ELR (cell line): ENCODE measurements at places on chromosomes 4 and X.

GRCh38 chr4:59037812-59038211, 1927.6 kb upstream of the IGFBP7 start:
- no peak for DNase-seq

DNA sequence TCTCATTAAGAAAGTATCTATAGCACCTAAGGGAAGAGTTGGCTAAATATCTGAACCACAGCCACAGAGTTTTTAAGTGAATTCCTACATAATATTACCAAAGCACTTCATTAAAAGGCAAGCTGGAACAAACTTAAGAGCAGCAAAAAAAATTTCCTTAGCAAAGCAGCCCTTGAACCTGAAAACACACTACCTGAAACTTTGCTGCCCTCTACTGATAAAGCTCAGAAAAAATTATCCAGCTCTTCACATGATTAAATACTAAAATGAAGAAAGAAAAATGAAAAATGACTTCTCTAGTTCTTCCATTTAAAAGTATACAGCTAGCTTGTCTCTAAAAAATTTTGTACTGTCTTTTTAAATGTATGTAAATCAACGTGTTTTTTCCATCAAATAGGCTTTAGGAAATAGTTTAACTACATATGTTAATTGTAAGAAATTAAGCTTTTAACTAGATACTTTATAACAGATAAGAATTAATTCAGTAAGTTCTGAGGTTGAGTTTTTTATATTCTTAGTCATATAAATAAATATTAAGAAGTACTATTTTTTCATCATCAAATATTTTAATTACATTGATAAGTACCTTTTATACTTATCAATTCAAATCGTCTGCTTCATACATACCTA, 156.1 kb downstream of the STPG2 start:
- DNase-seq = peak; percentile 13

DNA sequence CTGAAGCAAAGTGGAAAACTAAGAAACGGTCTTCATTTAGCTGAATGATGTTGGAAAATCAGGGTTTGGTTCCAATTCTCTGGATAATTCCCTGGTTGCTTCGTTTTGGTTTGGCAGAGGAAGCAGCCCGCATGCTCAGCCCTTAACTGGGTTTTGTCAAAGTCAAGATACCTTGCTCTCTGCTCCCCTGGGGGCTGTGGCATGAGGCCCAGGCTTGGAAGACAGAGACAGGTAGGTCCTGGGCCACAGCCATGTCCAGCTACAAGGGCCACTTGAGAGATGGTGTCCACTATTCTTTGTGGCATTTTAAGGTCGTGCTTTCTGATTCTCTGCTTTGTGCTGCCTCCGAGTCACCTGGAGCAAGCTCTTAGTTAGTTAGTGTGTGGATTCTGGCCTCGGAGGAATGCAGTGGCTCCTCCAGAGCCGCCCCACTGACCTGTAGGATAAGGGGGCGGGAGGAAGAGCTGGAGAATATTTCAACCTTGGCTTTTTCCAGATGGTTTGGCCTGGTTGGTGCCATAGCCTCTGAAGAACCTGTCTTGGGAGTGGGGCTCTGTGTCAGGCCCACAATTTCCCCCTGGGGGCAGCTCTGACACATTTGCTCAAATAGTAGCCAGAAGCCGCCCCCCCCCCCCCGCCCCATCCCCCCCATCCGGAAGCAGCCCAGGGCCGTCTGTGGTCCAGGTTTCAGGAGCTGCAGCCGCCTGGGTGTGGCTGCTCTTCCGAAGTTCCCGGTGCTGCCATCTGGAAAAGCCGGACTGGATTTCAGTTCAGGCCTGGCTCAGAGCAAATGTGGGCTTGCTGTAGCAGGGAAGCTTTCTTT, 147.1 kb downstream of the NHS start:
- DNase-seq = peak; percentile 54

DNA sequence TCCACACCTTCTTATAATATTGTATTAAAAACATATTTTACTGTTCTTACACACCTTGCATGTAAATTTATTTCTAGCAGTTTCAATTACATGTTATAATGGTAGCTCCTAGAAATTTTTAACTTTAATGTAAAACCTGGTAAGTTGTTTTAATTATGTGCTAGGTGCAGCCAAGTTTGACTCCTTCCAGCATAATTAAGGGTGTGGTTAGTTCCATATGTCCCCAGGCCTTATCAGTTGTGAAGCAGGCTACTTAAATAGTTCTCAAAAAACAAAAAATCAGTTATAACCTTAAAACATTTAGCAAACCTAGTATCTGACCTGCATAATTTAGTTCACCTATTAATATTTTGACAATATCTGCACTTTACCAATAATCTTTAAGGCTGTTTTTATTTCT, 26.9 kb upstream of the PASD1 start:
- no peak for DNase-seq

DNA sequence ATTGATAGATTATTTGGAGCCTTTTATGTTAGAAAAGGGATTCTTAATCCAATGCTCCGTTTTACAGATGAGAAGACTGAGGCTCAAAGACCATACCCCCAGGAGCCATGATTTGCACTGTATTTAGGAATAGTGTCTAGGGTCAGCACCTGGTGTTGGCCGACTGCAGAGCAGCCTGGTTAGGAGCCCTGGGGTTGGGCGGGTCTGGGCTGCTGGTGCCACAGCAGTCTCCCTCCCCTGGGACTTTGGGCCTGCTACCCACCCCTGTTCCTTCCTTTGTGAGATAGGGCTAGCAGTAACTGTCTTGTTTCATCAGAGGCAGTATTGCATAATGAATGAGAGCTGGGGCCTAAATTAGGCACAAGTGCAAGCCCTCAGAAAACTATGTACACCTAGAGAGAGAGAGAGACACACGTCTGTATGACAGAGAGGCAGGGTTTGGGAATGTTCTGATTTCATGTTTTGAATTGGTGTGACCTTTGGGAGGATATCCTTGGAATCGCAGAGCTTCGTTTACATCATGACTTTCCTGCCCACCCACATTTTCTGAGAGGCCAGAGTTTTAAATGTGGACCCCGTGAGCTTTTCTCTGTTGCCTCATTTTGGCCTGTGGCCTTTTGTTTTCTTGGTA, 111.7 kb downstream of the PTTG2 start:
- DNase-seq = no peak

DNA sequence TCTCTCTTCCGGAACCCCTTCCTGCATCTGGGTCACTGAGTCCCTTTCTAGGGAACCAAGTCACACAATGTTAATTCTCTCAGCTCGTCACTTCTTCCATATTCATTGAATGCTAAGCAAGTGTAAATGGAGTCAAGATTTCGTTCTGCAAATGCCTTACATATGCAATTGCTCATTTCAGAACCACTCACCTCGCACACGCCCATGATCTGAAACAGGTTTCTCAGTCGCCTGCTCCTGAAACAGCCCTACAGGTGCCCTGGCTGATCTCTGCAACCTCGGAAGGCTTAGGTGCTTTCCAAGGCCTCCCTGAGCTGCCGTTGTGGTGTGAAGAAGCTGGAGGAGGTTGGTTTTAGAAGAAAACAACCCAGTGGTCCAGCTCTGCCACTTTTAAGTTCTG, 100.8 kb upstream of the MSX1 start:
- DNase-seq = no peak

DNA sequence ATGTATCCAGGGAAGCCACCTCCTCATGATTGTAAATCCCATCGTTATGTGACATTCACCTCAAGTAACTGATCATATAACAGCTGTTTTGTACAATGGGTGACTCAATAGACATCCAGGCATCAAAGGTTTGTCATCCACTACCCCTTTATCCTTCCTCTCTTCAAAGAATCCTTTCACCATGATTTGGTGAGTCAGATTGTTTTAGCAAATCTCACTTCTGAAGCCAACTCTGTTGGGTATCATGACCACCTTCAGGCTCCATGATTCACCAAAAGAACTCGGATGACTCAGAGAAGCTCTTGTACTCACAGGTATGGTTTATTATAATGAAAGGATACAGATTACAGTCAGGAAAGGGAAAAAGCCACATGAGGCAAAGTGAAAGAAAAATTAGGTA, 132.1 kb downstream of the PWWP3B start:
- no peak for DNase-seq

GRCh38 chr4:161987611-161988010, 176.2 kb downstream of the FSTL5 start:
- DNase-seq = no peak

GRCh38 chr4:100022792-100023222, 72.7 kb upstream of the H2AZ1 start:
- no peak for DNase-seq

DNA sequence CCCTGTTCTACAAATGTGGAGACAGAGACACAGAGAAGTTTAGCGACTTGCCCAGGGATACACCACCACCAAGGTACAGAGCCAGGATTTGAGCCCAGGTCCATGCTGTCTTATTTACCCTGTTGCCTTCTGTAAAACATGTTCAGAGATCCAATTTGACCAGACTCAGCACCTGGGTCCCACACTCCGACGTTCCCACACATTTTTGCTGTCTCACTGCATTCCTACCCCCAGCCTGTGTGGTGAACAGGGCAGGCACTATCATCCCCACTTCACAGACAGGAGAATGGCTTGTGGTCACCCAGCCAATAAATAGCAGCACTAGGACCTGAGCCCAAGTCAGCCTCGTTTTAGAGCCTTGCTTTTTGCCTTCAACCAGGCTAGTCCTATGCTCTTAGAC, 102.8 kb downstream of the PJA1 start:
- no peak for DNase-seq

DNA sequence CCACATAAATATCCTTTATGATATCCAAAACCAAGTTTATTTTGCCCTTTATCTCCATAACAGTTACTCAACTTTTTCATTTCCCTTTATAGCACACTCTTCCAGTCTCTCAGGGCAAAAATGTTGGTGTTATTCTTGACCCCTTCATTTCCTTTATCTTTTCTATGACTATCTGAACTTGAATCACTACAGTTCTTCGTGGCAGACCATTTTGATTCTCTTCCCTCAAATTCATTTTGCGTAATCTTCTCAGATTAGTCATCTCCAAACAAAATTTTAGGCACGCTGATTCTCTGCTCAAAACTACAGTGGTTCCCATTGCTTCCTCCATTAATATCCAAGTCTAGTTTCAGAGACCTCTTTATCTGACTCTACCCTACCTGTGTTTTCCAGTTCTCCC, 26.1 kb downstream of the RUFY3 start:
- DNase-seq = peak; percentile 28
